ENCODE measurements at places on chromosomes 12 and 14.

GRCh38 chr12:10027311-10027710, 3.2 kb upstream of the CLEC9A start:
- DNase-seq: no peak

DNA sequence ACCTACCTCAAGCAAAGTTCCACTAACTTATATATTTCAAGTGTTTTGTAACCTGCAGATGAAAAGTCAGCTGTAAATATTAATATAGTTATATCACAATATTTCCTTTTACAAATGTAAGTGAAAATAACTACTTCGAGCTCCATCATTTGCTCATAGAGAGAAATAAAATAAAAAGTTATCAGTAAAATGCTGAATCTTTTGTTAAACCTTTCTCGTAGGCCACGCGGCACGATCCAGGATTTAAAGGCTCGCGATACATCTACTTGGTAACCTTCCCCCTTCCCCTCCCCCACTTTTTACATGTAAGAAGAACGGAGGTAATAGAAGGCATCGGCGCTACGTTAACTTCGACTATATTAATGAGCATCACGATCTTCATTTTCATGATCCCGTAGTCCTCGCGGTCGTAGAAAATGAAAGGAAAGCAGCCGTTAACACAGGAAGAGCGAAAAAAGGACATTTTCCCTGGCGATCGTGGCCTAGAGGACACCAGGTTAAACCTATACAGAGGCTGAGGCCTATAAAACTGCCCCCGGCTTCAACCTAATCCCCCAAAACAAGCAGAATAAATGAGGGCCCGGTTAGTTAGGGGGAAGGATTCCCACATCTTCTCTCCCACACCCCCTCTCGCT, 508 bp downstream of the HNRNPC start:
- no peak for DNase-seq

DNA sequence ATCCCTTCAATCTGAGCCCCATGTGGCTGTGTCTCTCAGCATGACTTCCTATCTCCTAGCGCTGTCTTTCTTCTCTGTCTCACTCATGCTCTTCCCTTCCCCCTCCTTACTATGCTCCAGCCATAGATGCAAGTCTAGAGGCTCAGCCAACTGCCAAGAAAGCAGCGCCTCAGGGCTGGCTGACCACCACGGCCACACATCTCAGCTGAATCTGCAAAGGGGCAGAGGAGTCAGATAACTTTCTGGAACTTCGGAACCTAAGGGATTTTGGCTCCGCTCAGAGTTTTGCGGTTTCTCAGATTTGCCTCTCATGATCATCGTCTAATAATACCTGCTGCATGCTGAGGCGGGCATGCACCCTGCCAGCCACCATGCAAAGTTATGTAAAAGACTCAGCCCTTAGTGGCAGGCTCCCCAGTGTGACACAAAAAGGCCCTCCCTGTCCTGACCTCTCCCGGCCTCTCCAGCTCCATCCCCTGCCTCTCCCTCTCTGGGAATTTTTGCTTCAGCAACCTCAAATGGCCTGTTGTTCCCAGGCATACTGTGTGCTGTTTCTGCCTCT, 5.0 kb upstream of the FGF6 start:
- no peak for DNase-seq

GRCh38 chr14:35944847-35945246, 118.7 kb downstream of the BRMS1L start:
- no peak for DNase-seq

DNA sequence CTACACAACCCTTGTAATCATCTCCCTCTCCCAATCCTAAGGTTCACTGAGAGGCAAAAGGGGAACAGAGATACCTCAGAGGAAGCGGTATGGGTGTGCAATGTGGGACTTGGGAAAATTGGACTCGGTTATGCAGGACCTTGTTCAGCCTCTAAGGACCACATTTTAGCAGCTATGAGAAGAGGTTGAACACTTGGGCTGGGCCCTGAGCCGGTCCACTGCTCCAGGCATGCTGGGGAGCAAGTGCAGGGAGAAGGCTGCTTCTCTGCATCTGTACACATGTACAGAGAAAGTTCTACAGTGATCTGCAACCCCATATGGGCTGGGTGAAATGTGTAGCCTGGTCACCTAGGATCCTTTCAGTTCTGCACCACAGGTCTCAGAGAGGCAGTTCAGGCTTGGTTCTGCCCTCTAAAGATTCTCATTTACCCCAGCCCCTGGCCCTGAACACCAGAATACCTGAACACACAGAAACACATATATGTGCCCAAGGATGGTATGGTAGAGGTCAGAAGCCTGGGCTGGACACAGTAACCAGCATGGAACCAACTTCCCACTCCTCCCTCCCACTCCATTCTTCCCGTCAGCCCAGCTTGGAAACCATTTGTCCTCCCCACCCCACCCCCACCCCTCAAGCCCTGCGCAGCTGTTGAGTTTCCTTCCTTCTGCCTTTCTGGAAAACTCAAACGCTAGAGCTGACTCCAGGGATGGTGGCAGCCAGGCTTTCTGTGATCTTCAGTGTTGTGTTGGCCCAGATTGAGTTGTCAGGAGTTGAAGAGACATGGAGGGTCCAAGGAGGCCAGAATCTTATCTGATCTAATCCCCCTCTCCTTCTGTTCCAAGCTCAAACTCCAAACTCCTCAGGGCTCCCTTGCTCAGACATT, 10.4 kb downstream of the HOXC5 start:
- no peak for DNase-seq

DNA sequence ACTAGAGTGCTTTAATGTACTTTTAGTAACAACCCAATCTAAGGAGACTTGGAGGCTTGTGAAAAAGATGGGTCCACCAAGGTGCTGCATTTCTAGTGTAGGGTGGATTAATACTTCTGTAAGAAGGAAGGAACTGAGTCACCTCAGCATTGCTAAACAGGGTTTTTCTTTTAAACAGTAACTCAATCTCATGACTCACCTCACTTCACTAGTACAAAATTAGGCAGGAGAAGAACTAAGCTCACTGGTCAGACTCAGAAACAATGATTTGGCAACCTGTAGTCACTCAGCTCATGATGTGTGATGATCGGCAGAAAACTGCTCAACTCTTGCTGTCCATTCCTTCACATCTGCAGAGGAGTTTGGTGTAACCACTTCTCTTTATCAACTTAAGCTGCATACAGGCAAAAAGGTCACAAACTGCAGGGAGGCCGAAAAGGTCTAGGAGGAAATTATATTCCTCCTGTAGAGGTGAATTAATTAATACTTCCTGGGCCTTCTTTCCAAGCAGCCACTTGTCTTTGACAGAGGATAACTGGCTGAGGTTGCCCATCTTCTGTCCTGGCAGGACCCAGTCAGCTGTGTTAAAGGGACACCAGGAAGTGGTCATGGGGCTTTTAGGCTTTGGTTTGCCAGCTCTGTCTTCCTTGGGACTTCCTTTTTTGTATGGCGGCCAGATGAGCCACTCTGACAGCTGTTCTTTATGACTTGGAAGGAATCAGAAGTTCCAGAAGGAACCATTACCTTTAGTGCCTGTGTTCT, 466.9 kb downstream of the FUT8 start:
- no peak for DNase-seq

DNA sequence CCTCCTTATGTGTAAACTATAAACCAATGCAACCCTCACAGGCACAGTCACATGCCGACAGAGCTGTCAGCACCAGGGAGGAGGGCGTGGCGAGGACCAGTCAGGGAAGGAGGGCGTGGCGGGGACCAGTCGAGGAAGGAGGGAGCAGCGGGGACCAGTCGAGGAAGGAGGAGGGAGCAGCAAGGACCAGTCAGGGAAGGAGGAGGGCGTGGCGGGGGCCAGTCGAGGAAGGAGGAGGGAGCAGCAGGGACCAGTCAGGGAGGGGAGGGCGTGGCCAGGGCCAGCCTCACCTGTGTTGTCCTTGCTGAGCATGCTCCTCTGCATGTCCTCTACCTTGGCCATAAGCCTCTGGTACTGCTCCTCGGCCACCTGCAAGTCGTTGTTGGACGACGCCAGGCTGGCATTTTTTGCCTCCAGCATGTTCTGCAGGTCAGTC, 24.2 kb downstream of the GOLGA3 start:
- no peak for DNase-seq

DNA sequence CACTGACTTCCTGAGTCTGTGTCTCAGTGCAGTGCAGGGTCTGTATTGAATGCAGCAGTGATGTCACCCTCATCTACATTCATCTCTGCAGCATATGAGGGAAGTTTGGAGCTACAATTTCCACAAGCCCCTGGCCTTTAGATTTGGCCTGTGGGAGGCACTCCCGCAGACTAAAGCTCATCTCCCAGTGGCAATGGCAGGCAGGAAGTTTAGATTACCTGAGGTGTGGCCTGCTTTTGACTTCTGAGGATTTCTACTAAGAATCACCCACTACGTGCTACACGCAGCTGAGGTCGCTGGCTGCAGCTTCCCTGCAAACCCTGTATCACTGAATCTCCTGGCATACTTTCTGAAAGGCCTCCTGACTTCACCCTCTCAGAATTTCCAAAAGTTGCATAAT, 202.2 kb upstream of the PRKD1 start:
- no peak for DNase-seq
